Hepatic stellate cell (primary cell): ENCODE measurements at places on chromosomes 2 and 18.

- no peak for DNase-seq
These were observed 11.1 kb upstream of the SLC66A3 start for GRCh38 chr2:11144077-11144737.

GRCh38 chr2:182980115-182980514 is 58.1 kb downstream of the NCKAP1 start:
- DNase-seq = peak; percentile 19

DNA sequence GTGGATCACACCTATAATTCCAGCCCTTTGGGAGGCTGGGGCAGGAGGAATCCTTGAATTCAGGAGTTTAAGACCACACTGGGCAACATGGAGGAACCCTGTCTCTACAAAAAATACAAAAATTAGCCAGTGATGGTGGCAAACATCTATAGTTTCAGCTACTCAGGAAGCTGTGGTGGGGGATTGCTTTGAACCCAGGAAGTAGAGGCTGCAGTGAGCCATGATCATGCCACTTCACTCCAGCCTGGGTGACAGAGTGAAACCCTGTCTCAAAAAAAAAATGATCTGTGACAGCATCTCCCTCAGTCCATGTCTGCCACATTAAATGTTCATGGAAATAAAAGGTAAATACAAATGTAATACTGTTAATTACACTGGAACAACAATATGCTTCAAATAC is 121.4 kb upstream of the COL5A2 start:
- no peak for DNase-seq

DNA sequence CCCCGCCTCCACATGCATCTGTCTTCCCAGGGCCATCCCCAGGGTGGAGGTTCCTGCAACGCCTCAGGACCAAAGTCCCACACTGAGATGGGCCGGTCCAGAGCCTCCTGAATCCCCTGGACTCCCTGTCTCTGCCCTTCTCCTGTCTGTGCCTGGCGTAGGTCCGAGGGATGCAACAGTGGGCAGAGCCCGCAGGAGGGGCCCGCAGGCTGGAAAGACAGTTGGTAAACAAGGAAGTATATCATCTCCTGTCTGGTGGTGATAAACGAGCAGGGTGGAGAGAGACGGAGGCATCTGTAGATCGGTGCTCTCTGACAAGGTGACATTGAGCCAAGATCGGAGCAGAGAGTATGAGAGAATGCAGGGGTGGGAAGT is 72.6 kb upstream of the RAB6C start:
- no peak for DNase-seq

- DNase-seq = no peak
These were observed 28.9 kb upstream of the LPIN2 start for GRCh38 chr18:3041843-3042242.
